ENCODE measurements at places on chromosomes 6 and 20.

DNA sequence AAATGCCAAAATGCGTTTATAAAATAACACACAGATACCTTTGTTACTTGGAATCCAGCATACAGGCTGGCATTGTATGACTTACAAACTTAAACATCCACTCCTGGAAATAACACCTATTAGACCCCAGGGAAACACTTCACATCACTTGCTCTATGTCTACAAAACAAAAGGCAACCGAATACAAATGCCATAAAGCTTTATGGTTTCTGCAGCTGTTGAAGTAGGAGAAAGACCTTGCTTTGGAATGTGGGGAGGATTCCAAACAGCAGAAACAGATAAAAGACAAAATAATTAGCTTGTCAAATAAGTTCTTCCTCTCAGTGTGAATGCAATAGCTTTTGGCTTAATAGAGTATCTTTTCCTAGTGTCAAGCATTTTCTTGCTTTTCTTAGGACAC, 9.8 kb upstream of the AMD1 start:
- DNase-seq: no peak

- no peak for DNase-seq
Observed at GRCh38 chr6:71031912-71032311, 75.1 kb upstream of the B3GAT2 start.

- peak; percentile 25 for DNase-seq
Observed at GRCh38 chr6:137313928-137314855, 95.0 kb upstream of the IFNGR1 start.

DNA sequence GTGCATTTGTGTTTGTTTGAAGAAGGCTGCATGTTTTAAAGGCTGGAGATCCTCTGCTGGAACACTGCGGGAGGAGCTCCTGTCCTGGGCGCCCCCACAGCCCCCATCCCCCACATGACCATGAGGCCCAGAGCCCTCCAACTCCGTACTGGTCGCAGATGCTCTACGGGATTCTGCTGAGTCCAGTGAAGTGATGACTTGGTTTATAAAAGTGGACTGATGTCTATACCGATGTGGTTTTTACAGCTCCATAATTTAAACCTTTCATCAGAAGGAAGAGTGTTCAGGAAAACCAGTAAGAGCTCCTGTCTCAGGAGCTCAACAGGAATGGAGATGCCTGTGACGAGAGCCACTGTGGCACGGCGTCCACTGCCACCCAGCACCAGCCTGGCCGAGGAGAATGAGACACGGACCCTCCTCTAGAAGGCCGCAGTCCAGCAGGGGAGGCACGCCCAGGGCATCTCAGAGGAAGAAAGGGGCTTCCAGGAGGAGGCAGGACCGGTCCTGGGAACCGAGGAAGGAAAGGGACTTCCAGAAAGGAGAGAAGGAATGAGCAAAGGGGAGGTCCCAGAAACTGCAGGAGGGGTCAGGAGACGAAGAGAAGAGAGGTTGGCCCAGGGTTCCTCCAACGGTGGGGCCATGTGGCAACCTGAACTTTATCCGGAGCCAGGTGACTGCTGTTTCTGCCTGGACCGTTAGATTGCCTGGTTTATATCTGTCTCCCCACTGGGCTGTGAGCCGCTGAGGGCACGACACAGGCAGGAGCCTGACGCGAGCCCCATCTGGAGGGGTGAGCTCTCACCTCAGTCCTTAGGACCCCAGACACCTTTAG, 26.9 kb downstream of the BFSP1 start:
- no peak for DNase-seq

GRCh38 chr6:117616391-117617209, 14.3 kb upstream of the GOPC start:
- DNase-seq: no peak

GRCh38 chr6:166533205-166533824, 53.2 kb downstream of the RAMACL start:
- no peak for DNase-seq

GRCh38 chr6:137697267-137697938, 169.7 kb upstream of the TNFAIP3 start:
- DNase-seq: no peak
